Activated CD4-positive, alpha-beta memory T cell treated with anti-CD3 and anti-CD28 coated beads for 36 hours (primary cell): ENCODE measurements at places on chromosomes 16 and 17. TPM values are rescaled to one million over a fixed set of nuclear protein-coding genes. Genes with fewer than 3 reads are reported as not detected.

The RABEP2 gene
- 12.0 TPM for total RNA-seq

The MARF1 gene
- total RNA-seq = 61.9 TPM

The ARHGAP44 gene
- not detected for total RNA-seq

The KIF18B gene
- total RNA-seq = 42.9 TPM

The CAMKK1 gene
- 3.9 TPM for total RNA-seq

The SNX20 gene
- 55.4 TPM for total RNA-seq

The ABCC11 gene
- total RNA-seq = 0.15 TPM

The SULT1A4 gene
- 2.4 TPM for total RNA-seq

The TPSB2 gene
- total RNA-seq = not detected

The B3GNT9 gene
- 5.1 TPM for total RNA-seq

The CRHR1 gene
- not detected for total RNA-seq

The KLHL10 gene
- 0.29 TPM for total RNA-seq

The DNAAF8 gene
- total RNA-seq = not detected

The ZFP3 gene
- total RNA-seq = 1.8 TPM

The ZDHHC1 gene
- total RNA-seq = 0.68 TPM

The TBC1D3L gene
- total RNA-seq = 14.0 TPM

The CSH1 gene
- not detected for total RNA-seq

The DDX5 gene
- 626 TPM for total RNA-seq

The GFAP gene
- not detected for total RNA-seq

The OR2C1 gene
- total RNA-seq = not detected

The HOXB7 gene
- 0.44 TPM for total RNA-seq

The TPSG1 gene
- not detected for total RNA-seq

The CTRB1 gene
- total RNA-seq = not detected
